NCI-H2107 (cell line): ENCODE measurements at places on chromosomes 12 and 14.

DNA sequence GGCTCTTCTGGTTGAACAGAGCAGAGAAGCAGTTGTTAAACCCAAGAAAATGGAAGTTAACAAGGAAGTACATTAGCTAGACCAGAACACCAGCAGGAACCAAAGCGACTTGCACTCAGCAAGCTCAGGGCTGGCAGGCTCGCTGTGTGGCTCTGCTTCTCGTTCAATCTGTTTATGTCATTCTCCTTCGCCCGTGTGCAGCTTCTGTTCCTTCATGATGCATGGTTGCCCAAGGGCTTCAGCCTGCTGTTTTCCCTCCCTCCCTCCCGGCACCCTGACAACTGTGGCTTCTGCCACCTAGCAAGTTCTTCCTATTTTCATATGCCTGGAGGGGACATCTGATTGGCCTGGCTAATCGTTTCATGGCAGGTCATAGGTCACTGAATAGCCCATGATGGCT lies 25.3 kb downstream of the PIGH start:
- no peak for DNase-seq

GRCh38 chr12:70070494-70071007 lies 172.7 kb upstream of the CNOT2 start:
- no peak for DNase-seq

GRCh38 chr12:15488481-15488880 lies 166.2 kb downstream of the PTPRO start:
- DNase-seq = no peak

- DNase-seq = no peak
Observed at GRCh38 chr12:40202095-40203059, 22.4 kb upstream of the LRRK2 start.

DNA sequence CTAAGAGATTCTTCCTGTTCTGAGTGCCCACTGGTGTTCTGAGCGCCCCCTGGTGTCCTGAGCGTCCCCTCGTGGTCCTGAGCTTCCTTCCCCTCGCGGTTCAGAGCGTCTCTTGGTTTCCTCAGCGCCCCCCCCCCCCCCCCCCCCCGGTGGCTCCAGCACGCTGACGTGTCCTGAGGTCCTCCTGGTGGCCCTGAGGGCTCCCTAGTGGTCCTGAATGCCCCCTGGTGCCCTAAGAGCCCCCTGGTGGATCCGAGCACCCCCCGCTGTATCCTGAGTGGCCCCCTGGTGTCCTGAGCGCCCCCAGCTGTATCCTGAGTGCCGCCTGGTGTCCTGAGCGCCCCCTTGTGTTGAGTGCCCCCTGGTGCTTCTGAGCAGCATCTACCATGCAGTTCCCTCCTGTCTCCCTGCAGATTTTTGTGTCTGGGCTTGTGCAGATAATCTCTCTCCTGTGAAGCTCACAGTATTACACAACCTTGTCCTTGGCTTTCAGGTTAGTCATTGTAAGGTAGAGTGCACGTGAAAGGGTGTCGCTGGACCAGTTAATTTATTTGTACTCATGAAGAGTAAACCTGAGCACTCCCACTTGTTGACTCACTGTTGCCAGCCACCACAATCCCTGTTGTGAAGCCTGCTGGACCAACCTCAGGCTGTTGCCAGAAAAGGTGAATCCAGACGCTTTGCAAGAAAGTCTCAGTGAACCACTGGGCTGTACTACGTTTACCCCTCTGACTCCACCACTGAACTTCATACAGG lies 1168.4 kb downstream of the TMEM121 start:
- DNase-seq = peak; percentile 34

DNA sequence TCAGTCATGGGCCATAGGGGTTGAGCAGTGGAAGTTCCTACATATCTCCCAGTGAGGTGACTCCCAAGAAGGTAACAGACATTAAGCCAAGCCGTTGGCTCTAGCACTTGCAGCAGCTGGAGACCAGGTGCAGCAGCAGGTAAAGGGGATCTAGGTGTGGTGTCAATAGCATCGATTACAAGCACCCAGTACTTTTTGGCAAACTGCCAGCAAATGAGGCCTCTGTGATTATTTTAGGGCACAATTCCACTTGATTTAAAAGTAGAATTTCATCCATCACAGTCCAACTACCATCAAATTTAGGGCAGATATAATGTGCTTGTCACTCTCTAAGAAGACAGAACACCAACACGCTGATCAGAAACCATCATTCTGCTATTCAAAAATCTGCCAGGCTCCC lies 224.1 kb upstream of the EGLN3 start:
- no peak for DNase-seq

GRCh38 chr14:90275458-90275814 lies 19.1 kb downstream of the PSMC1 start:
- DNase-seq = no peak

DNA sequence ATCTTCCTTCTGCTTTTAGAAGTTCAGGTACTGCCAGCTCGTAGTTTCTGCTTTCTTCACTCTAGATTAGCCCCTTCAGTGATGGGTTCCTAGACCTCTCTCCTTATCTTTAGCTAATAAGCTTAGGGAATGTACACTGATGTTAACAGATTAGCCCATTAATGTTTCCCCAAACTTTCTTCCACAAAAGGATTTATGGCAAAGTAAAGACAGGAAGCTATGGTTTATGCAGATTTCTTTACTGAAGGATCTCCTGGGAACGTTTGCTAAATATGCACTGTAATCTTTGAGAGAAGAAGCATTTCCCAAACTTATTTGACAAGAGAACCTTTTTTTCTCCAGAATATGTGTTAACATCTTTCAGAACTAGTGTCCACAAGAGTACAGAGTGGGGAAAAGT lies 4.2 kb downstream of the SOCS4 start:
- DNase-seq = no peak

GRCh38 chr12:125890366-125890905 lies 825.2 kb downstream of the AACS start:
- DNase-seq = no peak

GRCh38 chr12:6828781-6829535 lies 751 bp downstream of the P3H3 start:
- DNase-seq = peak; percentile 21

DNA sequence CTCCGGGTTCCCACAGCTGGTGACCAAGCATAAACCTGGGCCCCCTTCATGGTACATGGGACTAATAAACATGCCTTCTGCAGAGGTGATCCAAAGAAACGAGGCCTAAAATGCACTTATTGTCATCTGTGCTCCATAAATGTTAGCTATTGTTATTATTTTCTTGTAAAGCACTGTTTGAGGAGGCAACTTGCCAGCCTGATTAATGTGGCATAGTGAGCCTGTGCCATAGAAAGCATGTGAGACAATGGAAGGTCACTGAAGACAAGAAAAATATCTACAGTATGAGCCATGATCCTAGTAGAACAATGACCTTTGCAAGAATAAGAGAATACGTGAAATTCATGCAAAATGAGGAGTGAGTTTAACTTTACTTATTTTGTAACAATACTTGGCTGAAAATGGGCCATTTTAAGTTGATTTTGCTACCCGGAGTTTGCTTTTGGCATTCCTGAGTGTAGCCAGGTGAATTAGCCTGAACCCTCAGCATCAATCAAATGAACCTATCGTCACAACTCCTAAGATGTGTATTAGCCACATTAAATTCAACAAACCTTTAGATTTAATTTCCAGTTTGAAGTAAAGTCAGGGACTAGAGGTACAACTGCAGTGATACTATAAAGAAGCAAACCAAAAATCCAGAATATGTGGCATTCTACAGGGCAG lies 52.2 kb downstream of the CPM start:
- no peak for DNase-seq

- no peak for DNase-seq
Observed at GRCh38 chr12:52600941-52601481, at the start of gene KRT72. Gene KRT72, minus strand, starts transcription at chr12:52601463. Its CDS starts 11 bp downstream, at chr12:52601452.

GRCh38 chr14:75018694-75019093 lies 16.0 kb downstream of the EIF2B2 start:
- no peak for DNase-seq

DNA sequence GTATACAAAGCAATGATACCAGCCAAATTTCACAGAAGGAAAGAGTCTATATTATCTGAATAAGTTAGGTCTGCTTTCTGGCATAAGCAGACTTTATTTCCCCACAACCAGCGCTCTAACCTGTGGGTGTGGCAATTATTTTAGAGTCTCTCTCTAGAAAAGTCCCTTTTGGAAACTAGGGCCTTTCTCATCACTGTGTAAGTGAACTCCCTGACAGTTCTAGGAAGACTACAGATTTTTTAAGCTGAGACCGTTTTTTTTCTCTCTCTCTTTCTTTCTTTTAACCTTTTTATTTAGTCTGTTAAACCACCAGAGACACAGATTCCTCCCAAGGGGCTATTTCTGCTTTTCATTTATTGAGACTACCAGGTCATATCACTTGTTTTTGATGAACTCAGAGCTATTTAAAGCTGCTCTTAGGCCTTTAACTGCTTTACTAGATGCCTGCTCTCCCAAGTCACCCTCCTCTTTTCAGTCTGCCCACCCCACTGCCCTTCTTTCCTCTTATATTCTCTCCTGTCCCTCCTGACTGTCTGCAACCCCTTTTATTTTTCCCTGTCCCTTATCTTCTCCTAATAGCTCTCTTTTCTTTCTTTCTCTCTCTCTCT lies 69.2 kb upstream of the ARHGAP5 start:
- DNase-seq = no peak

- DNase-seq = no peak
Observed at GRCh38 chr12:115870510-115870909, 407.0 kb downstream of the MED13L start.

DNA sequence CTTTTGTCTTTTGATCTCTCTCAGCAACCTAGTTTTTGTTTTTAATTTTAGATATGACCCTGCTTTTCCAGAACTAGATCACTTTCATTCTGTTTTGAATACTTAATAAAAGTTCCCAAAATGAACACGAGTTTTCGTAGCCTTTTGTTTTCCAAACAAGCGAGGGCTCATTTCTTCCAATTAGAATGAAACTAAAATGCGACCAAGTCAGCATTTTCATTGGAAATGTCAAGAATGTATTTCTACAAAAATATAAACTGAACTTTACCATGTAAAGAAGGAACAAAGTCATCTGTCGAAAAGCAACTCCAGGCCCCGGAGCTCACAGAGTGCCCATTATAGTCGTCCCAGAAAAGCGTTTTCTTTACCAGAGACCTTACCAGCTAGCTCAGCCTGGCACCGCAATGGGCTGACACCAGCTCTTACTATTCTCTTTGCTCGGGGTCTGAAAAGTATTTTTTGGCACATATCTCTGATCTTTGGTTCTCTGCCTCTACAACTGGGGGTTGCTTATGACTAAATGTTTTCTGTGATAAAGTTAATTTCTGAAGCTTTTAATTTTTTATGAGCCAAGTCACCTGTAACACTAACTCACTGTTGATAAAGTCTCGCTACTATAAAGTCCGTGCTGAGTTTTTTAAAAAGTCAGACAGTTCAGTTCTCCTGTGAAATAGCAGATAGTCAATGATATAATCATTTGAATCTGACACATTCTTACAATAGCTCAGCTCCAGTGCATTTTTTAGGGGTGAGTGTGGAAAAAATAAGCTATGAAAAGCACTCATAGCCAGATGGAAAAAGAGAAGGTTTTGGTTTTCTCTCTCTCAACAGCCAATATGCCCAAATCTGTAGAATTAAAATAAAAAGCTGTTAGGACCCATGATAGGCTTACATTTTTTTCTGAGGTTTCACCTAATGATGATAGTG lies 43.4 kb downstream of the SAMD4A start:
- DNase-seq = no peak

- no peak for DNase-seq
Observed at GRCh38 chr12:113874999-113875561, 91.0 kb downstream of the RBM19 start.

- DNase-seq = no peak
Observed at GRCh38 chr12:105177208-105177607, 58.8 kb downstream of the APPL2 start.

- no peak for DNase-seq
Observed at GRCh38 chr12:48947727-48948126, 9.6 kb downstream of the ARF3 start.

DNA sequence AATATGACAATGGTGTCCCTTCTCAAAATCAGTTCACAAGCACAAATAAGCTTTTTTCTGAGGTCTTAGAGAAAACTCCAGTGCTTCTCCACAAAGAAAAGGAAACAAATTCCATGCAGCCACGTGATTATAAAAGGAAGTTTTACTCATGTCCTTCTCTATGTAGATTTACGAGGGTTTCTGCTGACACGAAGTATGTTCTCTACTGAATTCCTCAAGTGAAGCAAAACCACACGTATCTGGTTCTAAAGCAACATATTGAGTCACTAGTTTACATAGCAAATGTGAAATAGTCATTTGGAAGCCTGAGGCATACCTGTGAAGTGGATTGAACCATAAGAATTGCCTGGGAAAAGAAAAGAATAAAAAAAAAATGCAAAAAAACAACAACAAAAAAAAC lies 31.9 kb downstream of the BMP4 start:
- DNase-seq = no peak
